Activated CD4-positive, alpha-beta memory T cell treated with anti-CD3 and anti-CD28 coated beads, Interleukin-2, amount 10 ng/mL, durations not matched to agents 7 days and 5 days (primary cell): ENCODE measurements at places on chromosomes 1 and 21. TPM values are rescaled to one million over a fixed set of nuclear protein-coding genes. Genes with fewer than 3 reads are reported as not detected.

DNA sequence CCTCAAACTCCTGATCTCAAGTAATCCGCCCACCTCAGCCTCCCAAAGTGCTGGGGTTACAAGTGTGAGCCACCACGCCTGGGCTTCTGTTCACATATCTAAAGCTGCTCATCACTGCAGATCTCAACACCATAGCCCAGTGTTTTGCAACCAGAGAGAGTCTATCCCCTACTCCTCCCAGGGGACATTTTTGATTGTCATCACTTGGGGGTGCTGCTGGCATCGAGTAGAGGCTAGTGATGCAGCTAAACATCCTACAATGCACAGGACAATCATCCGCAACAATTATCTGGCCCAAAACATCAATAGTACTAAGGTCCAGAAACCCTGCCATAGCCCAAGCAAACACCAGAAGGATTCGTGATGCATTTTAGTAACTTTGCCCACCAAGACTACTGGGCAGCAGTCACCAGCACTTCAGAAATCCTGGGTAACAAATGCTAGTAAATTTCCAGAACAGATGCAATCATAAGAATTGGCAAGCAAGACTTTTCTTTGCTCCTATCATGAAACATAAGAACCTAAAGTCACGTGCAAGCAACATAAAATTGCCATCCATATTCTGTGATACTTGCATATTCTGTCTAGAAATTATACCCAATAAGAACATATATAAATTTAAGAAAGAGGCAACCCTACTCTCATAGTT is 159.2 kb downstream of the APP start:
- H3K27ac ChIP-seq = no peak overlapping the region
- no peaks in the 10 kb centered on the region for H3K36me3 ChIP-seq
- H3K27me3 ChIP-seq = no peaks in the 10 kb centered on the region

DNA sequence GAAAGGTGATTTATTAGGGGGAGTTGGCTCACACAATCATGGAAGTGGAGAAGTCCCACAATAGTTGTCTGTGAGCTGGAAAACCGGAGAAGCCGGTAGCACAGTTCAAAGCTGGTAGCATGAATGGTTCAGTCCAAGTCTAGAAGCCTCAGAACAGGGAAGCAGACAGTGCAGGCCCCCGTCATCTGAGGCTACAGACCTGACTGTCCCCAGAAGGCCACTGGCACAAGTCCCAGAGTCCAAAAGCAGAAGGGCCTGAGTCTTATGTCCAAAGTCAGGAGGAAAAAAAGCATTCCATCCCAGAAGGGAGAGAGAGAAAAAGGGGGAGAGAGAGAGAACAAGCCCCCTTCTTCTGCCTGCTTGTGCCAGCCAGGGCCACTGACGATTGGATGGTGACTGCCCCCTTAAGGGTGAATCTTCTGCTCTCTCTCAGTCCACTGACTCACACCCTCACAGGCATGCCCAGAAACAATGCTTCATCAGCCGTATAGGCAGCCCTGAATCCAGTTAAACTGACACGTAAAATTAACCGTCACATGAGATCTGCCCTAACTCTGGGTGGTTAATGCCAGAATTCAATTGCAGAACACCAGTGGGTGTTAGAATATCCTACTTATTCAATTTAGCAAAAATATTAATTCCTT is 49.3 kb upstream of the POU2F1 start:
- H3K4me3 ChIP-seq = no peak overlapping the region
- peaks cover 26% of the 10 kb centered on the region for H3K27me3 ChIP-seq
- H3K4me1 ChIP-seq = no peaks in the 10 kb centered on the region
- H3K27ac ChIP-seq = no peak overlapping the region
- DNase-seq = no peak
- H3K36me3 ChIP-seq = no peaks in the 10 kb centered on the region

DNA sequence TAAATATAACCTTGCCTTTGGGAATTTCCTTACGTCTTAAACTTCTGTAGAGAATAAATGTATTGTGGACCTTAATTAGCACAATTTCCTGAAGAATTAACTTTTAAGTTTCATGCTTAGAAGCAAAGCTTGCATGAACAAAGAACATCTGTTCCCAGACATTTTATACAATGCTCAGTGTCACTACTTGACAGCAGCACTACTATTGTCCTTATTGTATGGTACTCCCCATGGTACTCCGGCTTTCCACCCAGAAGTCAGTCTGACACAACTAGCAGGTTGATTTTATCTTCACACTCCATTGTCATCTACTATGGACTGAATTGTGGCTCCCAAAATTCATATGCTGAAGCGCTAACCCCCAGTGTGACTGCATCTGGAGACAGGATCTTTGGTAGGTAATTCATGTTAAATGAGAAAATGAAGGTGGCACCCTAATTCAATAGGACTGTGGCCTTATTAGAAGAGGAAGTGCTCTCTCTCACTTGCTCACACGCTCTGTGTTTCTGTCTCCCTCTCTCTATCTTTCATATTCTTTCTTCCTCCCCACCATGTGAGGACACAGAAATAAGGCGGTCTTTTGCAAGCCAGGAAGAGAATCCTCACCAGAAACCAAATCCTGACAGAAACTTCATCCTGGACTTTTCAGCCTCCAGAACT is 10.7 kb upstream of the OR2B11 start:
- H3K4me1 ChIP-seq = no peaks in the 10 kb centered on the region
- H3K27ac ChIP-seq = no peak overlapping the region
- no peak for DNase-seq
- no peaks in the 10 kb centered on the region for H3K27me3 ChIP-seq
- H3K4me3 ChIP-seq = no peak overlapping the region

GRCh38 chr1:67560580-67561255 is 124.3 kb upstream of the GADD45A start:
- no peak overlapping the region for H3K27ac ChIP-seq
- no peaks in the 10 kb centered on the region for H3K36me3 ChIP-seq
- peaks cover 2% of the 10 kb centered on the region for H3K27me3 ChIP-seq
- no peak for DNase-seq
- H3K4me3 ChIP-seq = no peak overlapping the region

- no peaks in the 10 kb centered on the region for H3K4me1 ChIP-seq
- H3K4me3 ChIP-seq = no peak overlapping the region
- no peaks in the 10 kb centered on the region for H3K27me3 ChIP-seq
- no peak for DNase-seq
- no peak overlapping the region for H3K27ac ChIP-seq
These were observed 357.4 kb downstream of the LMX1A start for GRCh38 chr1:164999146-164999545.

APCS gene
- total RNA-seq = not detected
